Liver (tissue), 10 donors: ENCODE measurements at places on chromosomes 6 and 20. TPM values are rescaled to one million over a fixed set of nuclear protein-coding genes. Genes with fewer than 3 reads are reported as not detected.
A peak's percentile ranks its signal among the peaks of the same experiment; 100 is the strongest.

GRCh38 chr20:46040902-46041535 is 12.0 kb downstream of the SLC12A5 start:
- H3K27me3 ChIP-seq: peaks cover 9% of the 10 kb centered on the region
- H3K4me1 ChIP-seq: no peaks in the 10 kb centered on the region
- no peak overlapping the region for H3K4me3 ChIP-seq
- H3K36me3 ChIP-seq: no peaks in the 10 kb centered on the region
- no peak overlapping the region for H3K27ac ChIP-seq

DNA sequence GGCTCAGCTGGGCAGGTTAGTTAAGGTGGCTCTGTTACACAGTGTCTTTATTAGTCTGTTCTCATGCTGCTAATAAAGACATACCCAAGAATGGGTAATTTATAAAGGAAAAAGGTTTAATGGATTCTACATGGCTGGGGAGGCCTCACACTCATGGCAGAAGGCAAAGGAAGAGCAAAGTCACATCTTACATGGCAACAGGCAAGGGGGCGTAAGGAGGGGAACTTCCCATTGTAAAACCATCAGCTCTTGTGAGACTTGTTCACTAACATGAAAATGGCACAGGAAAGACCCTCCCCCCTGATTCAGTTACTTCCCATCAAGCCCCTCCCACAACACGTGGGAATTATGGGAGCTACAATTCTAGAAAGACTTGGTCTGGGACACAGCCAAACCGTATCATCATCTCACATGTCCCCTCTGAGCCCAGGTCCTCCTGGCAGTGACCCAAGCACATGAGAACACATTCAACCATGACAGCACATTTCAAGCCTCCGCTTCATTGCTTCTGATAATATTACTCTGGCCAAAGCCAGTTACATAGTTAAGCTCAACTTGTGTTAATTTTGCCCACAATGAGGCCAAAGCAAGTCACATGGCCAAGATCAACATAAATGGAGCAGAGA is 383.9 kb downstream of the PLCB1 start:
- no peaks in the 10 kb centered on the region for H3K27me3 ChIP-seq
- no peak overlapping the region for H3K4me3 ChIP-seq
- H3K4me1 ChIP-seq: no peaks in the 10 kb centered on the region
- DNase-seq: no peak
- H3K36me3 ChIP-seq: no peaks in the 10 kb centered on the region
- H3K27ac ChIP-seq: no peak overlapping the region

GRCh38 chr20:63536997-63537524 is at the start of gene PTK6:
TSS of gene PTK6 (minus strand) at chr20:63537376. CDS start at chr20:63537314, 62 bp downstream.
- H3K4me3 ChIP-seq: peak within 1 kb of the TSS; percentile 40
- peak within 1 kb of the TSS; percentile 57 for H3K27ac ChIP-seq
- DNase-seq: no peak

- no peaks in the 10 kb centered on the region for H3K36me3 ChIP-seq
- no peak overlapping the region for H3K27ac ChIP-seq
- no peaks in the 10 kb centered on the region for H3K4me1 ChIP-seq
- no peak overlapping the region for H3K4me3 ChIP-seq
- no peaks in the 10 kb centered on the region for H3K27me3 ChIP-seq
- DNase-seq: no peak
Observed at GRCh38 chr20:52275181-52275691, 83.7 kb upstream of the ZFP64 start.

- DNase-seq: no peak
- H3K4me3 ChIP-seq: no peak overlapping the region
- H3K27me3 ChIP-seq: no peaks in the 10 kb centered on the region
- H3K27ac ChIP-seq: no peak overlapping the region
- no peaks in the 10 kb centered on the region for H3K36me3 ChIP-seq
Observed at GRCh38 chr20:33282196-33282934, 649 bp upstream of the BPIFB1 start.

DNA sequence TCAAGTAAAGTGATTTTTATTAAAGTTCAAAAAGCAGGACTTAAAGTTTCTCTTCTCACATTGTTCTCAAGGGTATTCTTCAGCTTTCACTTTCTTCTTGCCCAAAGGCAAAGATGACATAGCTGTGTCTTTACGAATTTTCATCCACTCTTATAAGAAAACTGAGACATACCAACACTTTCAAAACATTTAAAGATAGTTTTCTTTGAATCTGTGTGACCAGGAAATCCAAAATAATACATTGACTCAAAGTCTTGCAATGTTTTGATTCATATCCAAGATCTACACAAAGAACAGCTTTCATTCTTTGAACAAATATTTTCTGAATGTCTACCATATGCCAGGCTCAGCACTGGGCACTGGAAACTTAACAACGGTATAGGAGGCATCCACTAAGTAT is 117.9 kb downstream of the SIM1 start:
- DNase-seq: no peak
- H3K27me3 ChIP-seq: no peaks in the 10 kb centered on the region
- no peaks in the 10 kb centered on the region for H3K36me3 ChIP-seq
- no peak overlapping the region for H3K27ac ChIP-seq

GRCh38 chr6:168524571-168525001 is 83.6 kb downstream of the SMOC2 start:
- H3K4me1 ChIP-seq: no peaks in the 10 kb centered on the region
- no peak for DNase-seq
- no peak overlapping the region for H3K4me3 ChIP-seq

DNA sequence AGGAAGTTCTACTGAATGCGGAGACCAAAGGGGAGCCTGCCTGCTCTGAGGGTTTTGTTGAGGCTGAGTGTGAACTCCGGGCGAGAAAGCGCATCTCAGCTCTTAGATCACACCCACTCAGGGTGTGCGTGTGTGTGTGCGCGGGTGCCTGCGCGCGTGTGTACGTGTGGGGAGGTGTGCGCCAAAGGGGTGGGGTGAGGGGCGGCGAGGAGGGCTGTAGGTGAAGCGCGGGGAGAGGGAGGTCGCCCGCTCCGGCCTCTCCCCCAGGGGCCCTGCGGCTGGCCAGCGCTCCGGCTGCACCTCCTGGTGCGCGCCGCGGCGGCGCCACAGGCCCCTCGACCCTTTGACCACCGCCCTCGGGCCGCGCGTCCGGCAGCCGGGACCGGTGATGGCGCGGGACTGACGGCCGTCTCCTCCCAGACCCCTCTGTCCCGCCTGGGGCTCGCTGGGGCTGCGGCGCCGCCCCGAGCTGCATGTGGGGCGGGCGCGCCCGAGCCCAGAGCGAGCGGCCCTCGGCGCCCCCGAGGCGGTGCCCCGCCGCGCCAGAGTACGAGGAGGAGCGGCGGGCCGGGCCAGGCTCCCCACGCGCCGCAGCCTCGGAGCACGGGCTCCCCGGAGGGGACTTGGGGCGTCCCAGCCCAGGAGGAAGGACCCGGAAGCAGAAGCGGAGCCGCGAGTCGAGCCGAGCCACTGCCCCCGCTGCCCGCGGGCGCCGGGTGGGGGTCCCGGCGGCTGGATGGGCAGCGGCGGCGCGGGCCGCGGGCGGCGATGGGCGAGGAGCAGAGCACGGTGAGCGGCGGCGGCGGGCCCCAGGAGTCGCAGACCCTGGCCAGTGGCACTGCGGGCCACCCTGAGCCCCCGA is at the start of gene RNF217:
TSS of gene RNF217 (plus strand) at position 661 of the 862 bp plus-strand sequence. CDS start at position 769, 108 bp downstream.
- DNase-seq: peak; percentile 47
- H3K36me3 ChIP-seq: no peaks in the 10 kb centered on the region
- H3K27ac ChIP-seq: peak within 1 kb of the TSS; percentile 85
- H3K27me3 ChIP-seq: no peaks in the 10 kb centered on the region
- H3K4me3 ChIP-seq: peak within 1 kb of the TSS; percentile 61

DNA sequence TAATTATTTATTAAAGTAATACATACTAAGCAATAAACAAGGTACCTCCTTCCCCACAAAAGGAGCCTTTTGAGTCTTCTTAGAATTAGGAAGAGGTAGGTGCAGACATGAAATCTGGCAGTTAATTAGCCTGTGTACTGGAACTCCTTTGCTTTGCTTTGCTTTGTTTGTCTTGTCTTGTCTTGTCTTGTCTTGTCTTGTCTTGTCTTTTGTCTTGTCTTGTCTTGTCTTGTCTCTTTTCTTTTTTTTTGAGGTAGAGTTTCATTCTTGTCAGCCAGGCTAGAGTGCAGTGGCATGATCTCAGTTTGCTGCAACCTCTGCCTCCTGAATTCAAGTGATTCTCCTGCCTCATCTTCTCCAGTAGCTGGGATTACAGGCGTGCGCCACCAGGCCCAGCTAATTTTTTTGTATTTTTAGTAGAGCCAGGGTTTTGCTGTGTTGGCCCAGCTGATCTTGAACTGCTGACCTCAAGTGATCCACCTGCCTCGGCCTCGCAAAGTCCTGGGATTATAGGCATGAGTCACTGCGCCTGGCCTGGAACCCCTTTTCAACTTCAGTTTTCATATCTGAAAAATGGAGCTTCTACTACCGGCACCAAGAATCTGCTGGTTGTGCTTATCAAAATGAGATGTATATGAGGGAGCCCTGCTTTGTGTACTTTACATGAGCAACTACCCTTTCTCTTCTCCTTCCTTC is 301.2 kb downstream of the CDKAL1 start:
- no peaks in the 10 kb centered on the region for H3K27me3 ChIP-seq
- no peak overlapping the region for H3K4me3 ChIP-seq
- H3K4me1 ChIP-seq: no peaks in the 10 kb centered on the region
- no peaks in the 10 kb centered on the region for H3K36me3 ChIP-seq
- DNase-seq: no peak
- H3K27ac ChIP-seq: no peak overlapping the region

GRCh38 chr6:25492951-25493350 is 159.1 kb upstream of the SCGN start:
- H3K27me3 ChIP-seq: no peaks in the 10 kb centered on the region
- no peak for DNase-seq
- peaks cover 2% of the 10 kb centered on the region for H3K4me1 ChIP-seq
- no peak overlapping the region for H3K4me3 ChIP-seq
- no peaks in the 10 kb centered on the region for H3K36me3 ChIP-seq
- H3K27ac ChIP-seq: no peak overlapping the region

GRCh38 chr6:37103169-37104039 is 66.5 kb upstream of the PIM1 start:
- H3K4me1 ChIP-seq: peaks cover 18% of the 10 kb centered on the region
- peak; percentile 92 for DNase-seq
- no peak overlapping the region for H3K4me3 ChIP-seq

GRCh38 chr20:40568200-40568599 is 120.8 kb downstream of the MAFB start:
- no peak overlapping the region for H3K4me3 ChIP-seq
- DNase-seq: no peak
- H3K27me3 ChIP-seq: no peaks in the 10 kb centered on the region
- H3K36me3 ChIP-seq: no peaks in the 10 kb centered on the region
- H3K27ac ChIP-seq: no peak overlapping the region
- peaks cover 4% of the 10 kb centered on the region for H3K4me1 ChIP-seq

- DNase-seq: peak; percentile 70
- peaks cover 23% of the 10 kb centered on the region for H3K27me3 ChIP-seq
- H3K36me3 ChIP-seq: no peaks in the 10 kb centered on the region
- H3K4me3 ChIP-seq: peak overlapping the region; percentile 25
- H3K4me1 ChIP-seq: no peaks in the 10 kb centered on the region
Observed at GRCh38 chr6:28657769-28658465, 132.2 kb downstream of the GPX5 start.

The HLA-DOA gene
- 3.0 TPM for total RNA-seq

The PHACTR3 gene
- 0.42 TPM for total RNA-seq

The ZNF311 gene
- total RNA-seq: 0.42 TPM

The ERVFRD-1 gene
- not detected for total RNA-seq

The GSTA1 gene
- total RNA-seq: 59.4 TPM

The CRNKL1 gene
- 10.3 TPM for total RNA-seq
